ENCODE measurements at places on chromosomes 1 and 21.

- no peak for DNase-seq
Measured at GRCh38 chr1:210695026-210695425, 366.3 kb downstream of the HHAT start.

DNA sequence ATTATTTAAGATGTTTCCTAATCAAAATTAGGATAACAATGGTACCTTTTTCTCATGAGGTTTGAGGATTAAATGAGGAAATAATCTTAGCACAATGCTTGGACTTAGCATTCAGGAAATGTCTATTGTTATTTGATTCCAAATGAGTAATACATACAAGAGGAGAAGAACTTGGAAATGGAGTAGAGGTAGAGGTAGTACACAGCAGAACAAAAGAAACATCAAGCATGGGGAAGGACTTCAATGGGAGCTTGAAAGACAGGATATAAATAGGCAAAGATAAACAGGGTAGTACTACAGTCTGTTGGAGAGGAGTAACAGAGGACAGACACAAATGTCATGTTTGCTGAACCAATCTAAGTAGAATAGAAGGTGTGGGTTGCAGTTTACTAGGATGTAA, 59.5 kb upstream of the RGS2 start:
- no peak for DNase-seq

DNA sequence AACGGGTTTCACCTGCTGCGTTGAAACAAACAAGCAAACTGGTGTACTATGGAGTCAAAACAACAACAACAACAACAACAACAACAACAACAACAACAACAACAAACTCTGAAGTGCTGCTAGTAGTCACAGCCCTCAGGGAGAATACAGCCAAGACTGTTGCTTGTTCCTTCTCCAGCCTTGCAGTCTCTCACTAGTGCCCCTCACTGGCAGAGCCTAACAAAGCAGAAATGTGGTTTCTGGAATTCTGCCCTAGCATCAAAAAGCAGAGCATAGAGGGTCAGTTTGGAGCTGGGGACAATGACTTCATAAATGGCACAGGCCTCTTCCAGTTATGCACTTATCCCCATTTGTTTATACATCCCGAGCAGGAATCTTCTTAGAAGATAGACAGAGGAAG, 187.4 kb downstream of the KCNK2 start:
- no peak for DNase-seq

GRCh38 chr1:172815740-172816139, 156.8 kb downstream of the FASLG start:
- no peak for DNase-seq

- no peak for DNase-seq
Measured at GRCh38 chr1:63861052-63861691, 87.4 kb downstream of the ROR1 start.

DNA sequence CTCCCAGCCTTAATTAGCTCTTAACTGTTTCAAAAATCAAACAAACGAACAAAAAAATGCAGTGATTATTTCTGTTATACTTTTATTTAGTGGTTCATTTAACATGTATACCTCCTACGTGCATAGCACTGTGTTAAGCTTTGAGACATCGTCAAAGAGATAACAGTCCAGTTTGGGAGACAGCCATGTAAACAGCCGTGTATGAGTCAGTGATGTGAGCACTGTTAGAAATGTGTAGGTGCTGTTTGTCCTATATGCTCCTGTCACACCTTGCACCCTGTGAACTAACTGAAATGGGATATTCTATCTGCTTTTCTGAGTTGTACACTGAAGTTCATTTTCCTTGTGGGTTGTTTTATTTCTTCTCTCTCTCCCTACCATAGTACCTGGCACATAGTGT, 109.7 kb upstream of the CACYBP start:
- DNase-seq = no peak

GRCh38 chr1:81004011-81004410, 796.7 kb upstream of the ADGRL2 start:
- DNase-seq = no peak

DNA sequence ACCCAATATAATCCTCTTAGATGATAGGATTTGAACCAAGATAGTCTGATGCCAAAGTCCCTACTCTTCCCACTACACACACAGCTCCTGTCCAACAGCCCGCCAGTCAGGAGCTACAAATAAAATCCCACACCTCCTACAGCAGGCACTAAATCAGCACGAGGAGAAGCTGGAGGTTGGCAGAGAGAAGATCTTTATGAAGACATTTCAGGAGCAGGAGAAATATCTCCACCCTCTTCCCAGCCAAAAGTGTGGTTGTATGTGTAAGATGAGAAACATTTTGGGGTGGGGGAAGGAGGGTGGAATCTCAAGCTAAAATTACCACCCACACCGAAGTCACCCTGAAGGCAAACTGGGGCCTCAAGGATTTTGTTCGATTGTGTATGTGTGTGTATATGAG, 54.5 kb downstream of the PLXNA2 start:
- DNase-seq = no peak

DNA sequence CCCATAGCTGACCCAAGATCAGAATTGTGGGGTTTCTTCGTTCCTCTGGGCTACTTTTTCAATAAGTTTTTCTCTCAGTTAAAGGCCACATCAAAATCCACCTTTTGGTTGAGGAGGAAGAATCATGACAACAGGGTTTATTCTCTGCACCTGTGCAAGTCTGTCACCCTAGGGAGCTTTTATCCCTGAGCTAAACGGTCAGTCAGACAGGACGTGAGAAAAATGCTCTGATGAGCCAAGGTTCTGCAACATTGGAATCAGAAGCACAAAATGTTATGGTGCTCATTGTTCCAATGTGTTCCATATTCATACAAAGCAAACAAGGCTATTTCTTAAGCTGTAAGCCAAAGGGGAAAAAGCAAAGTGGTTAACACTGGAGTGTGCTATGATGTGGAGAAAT, 7.4 kb upstream of the ERICH3 start:
- no peak for DNase-seq

DNA sequence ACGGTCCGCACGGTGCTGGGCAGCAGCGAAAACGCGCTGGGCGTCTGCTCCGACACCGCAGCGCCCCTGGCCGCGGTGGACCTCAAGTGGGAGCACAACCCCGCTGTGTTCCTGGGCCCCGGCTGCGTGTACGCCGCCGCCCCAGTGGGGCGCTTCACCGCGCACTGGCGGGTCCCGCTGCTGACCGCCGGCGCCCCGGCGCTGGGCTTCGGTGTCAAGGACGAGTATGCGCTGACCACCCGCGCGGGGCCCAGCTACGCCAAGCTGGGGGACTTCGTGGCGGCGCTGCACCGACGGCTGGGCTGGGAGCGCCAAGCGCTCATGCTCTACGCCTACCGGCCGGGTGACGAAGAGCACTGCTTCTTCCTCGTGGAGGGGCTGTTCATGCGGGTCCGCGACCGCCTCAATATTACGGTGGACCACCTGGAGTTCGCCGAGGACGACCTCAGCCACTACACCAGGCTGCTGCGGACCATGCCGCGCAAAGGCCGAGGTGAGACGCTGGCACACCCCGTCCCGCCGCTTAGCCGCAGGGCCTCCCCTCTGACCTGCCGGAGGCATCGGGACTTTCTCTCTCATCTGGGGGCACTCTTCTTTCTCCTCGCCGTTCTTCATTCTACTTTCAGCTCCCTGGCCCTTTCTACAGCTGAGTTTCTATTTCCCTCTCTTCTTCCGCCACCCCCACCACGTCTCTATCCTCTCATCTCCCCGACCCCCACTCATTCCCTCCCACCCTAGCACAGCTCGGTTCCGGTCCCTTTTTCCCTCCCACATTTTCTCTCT, 1.0 kb downstream of the NPR1 start:
- DNase-seq = no peak

GRCh38 chr1:114745291-114745690, 12.5 kb downstream of the CSDE1 start:
- no peak for DNase-seq

DNA sequence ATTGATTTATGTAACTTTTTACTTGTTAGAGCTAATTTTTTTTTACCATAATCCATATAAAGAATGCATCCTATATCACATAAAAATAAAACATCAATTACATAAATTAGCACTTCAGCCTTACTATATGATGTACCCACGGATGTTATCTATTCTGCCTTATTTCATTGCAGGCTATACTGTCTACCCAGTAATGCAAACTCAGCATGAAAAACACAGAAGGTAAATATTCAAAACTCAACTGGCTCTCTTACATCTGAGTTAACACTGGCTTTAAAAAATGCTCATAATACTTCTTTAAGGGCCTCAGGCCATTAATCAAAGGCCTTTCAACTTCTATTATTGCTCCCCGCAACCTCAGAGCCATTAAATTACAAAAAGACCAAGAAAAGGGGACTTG, 65.8 kb downstream of the AHCTF1 start:
- DNase-seq = no peak

DNA sequence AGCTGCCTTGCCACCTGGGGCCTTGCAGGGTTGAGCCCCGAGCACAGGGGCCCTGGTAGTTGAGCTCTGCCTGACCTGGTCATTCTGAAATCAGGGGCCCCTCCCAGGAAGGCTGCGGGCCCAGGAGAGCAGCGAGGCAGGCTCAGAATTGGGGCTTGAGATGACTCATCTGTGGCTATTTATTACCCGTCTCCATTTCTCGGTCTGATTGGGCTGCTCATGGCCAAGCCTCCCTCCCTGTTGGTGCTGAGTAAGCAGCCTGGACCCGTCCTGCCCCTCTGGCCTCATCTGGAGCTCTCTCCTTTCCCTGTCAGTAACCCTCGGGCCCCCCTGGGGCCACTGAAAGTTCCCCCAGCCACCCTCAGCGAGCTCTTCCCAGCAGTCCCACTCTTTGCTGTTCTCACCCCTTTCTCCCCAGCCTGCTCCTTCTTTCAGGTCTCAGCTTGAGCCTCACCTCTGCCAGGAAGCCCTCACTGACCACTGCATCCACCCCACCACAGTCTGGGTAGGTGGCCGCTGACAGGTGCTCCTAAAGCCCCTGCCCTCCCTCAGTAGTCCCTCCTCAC, 11.0 kb upstream of the TNFRSF8 start:
- DNase-seq = no peak

DNA sequence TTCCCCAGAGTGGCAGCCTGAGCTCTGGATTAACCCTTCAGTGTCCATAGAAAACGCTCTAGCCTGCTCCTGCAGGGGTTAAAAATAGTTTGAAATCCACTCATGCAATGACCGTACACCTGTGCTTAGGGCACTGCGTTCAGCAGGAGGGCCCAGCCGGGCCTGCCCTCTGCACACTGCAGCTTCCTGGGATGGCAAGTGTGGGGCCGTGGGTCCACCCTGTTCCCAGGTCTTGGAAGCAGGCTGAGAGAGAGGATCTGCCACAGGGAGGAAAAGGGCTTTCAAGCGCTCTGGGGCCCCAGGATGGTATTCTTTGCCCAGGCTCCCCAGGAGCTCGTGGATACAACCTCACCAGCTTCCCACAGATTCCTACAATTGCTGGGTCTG, 1.5 kb upstream of the S100B start:
- no peak for DNase-seq

DNA sequence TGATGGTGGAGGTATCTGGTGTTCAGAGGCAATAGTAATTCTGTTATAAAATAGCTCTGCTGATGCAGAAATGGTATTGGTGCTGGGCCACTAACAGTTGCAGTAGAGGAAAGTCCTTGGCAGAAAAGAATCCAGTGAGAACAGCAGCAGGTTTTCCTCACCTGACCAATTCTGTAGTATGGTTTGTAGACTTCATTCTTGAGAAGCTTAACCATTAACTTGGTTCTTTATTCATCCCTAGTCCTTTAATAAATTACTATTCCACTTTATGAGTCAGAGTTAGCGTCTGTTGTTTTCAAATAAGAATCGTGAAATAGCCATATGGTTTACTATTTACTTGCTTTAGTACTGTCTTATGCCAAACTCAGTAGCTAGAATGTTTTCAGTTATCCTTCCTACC, 128.5 kb upstream of the SERTAD4 start:
- no peak for DNase-seq

DNA sequence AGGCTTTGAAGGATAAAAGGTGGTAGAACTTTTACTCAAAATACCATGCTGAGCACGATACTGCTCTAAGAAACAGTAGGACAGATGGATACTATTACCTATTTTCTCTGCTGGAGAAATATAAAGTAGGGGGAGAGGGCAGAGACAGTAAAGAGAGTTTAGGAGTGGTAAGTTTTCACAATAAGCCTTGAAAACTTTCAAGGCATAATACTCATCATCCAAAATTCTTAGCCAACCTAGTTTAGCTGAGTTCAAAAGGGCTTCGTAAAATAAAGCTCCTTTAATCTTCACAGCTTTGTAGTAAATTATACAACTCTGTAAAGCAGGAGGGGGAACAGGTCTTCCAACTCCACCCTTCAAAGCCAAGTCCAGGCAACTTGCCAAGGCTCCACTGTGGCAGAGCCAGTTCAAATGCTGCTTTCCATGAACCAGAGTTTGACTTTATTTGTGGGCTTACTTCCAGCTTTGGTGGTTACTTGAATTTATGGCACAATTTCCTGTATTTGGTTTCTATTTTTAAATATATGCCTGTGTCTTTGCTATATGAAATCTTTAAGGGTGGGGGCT, 15.5 kb downstream of the TEX38 start:
- DNase-seq = no peak

DNA sequence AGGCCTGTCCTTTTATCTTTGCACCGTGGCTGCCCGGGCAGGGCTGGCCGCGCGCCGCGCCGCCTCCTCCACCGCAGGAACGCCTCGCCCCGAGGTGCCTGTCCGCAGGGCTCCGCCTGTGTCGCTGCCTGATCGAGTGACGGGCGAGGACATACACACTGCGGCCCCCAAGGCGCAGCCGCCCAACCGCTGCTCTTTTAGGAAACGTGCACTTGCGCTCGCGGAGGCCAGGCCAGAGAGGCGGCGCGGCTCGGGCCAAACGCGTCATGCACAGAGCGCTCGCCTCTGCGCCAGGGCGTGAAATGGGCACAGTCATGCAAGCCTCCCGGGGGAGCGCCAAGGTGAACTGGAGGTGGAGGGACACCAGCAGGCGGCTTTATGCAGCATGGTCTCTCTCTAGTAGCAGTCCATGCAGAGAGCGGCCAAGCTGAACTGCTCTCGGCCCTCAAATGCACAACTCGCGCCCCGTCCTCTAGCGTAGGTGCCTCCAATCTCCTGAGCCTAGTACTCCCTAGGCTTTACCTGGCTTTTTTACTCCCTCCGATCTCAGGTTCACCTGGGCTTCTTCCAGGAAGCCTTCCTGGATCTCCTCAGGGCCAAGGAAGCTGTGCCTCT, 12.9 kb downstream of the TRABD2B start:
- no peak for DNase-seq

GRCh38 chr1:17538428-17539117, 925 bp upstream of the ARHGEF10L start:
- DNase-seq = no peak

- no peak for DNase-seq
Measured at GRCh38 chr21:39208624-39209333, 25.5 kb upstream of the PSMG1 start.

- DNase-seq = peak; percentile 40
Measured at GRCh38 chr1:152654110-152654509, 9.1 kb upstream of the LCE2D start.

DNA sequence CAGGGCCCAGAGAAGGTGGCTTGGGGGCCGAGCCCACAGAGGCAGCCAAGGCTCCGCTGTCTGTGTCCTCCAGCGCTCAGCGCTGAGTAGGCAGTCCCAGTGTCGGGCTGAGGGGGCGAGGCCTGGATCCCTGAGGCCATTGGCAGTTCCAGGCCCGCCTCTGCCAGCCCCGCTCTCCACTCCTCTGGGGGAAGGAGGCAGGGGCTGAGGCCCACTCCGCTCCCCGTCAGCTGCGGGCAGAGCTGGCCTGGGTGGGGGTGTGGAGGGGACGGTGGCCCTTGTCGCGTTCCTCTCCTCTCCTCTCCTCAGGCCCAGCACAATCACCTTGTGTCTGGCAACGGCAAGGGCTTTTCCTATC, 132.8 kb downstream of the CASZ1 start:
- DNase-seq = no peak
